ENCODE measurements at places on chromosomes 1 and 21. TPM values are rescaled to one million over a fixed set of nuclear protein-coding genes. Genes with fewer than 3 reads are reported as not detected.

- no peaks in the 10 kb centered on the region for H3K36me3 ChIP-seq
- no peak overlapping the region for H3K27ac ChIP-seq
- H3K4me1 ChIP-seq, result peaks cover 7% of the 10 kb centered on the region
- peaks cover 6% of the 10 kb centered on the region for H3K27me3 ChIP-seq
- no peak overlapping the region for H3K4me3 ChIP-seq
- no peak for DNase-seq
Measured at GRCh38 chr1:117575586-117576225, 30.1 kb upstream of the TENT5C start.

The PRKAA2 gene
- 9.7 TPM for total RNA-seq

The LHX8 gene
- not detected for total RNA-seq

- H3K4me1 ChIP-seq, result peaks cover 10% of the 10 kb centered on the region
- DNase-seq, result no peak
- H3K27ac ChIP-seq, result no peak overlapping the region
- no peaks in the 10 kb centered on the region for H3K36me3 ChIP-seq
- no peak overlapping the region for H3K4me3 ChIP-seq
- H3K27me3 ChIP-seq, result no peaks in the 10 kb centered on the region
Measured at GRCh38 chr1:70171512-70171911, 33.9 kb downstream of the LRRC40 start.

- peaks cover 39% of the 10 kb centered on the region for H3K36me3 ChIP-seq
- no peak for DNase-seq
- H3K27ac ChIP-seq, result no peak overlapping the region
- H3K4me1 ChIP-seq, result peaks cover 26% of the 10 kb centered on the region
Measured at GRCh38 chr1:155196893-155197638, 10.6 kb downstream of the THBS3 start.

The KCNN3 gene
- not detected for total RNA-seq
